GM18507 (cell line): ENCODE measurements at places on chromosomes 5 and 9.

- DNase-seq, result no peak
Observed at GRCh38 chr5:74261866-74262265, 378.7 kb downstream of the ENC1 start.

DNA sequence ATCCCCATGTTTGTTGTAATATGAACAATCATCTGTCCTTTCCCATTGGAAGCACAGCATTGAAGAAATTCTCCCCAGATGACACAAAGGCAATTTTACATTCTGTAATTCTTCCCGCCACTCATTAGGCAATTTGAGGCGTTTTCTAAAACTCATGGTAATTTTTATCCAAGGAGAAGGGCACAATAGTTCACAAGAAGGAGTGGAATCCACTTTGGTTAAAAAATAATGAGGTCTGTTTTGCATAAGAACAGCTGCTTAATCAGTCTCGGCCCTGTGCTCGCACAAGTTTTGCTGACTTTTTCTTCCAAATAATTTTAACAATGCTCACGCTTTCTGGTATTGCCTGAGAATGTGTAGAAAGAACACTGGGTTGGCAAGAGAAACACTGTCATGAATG lies 94.0 kb downstream of the CAVIN4 start:
- DNase-seq, result no peak

DNA sequence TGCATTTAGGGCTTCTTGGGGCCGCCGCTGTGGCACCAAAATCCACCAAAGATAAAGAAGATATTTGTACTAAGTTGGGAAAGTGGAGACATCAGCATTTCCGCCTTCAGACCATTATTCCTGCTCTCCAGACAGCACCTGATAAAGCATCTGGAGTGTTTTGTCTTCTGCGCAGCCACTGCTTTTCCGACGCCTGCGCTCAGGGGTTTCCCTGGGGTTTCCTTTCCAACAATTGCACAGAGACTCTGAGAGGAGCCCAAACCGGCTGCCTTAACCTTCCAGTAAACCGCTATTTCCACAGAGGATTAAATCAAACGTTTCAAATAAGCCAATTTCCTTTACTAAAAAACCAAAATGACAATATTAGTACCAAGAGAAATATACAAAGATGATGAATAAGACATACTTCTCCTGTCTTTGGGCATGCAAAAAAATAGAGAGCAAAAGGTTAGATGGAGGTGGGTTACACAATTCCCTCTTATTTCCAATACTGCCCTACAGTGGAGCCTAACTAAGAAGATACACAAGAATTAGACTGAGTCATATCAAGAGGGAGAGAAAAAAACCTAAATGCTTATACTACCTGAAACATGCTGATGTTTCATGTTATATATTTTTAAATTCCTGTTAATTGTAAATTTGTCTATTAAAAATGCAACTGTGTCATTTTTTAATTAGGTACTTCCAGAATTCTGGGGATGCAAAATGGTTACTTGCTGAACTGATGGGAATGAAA lies 98.4 kb downstream of the MAPKAP1 start:
- no peak for DNase-seq

GRCh38 chr9:109865521-109865920 lies 85.5 kb downstream of the PALM2AKAP2 start:
- DNase-seq, result no peak

DNA sequence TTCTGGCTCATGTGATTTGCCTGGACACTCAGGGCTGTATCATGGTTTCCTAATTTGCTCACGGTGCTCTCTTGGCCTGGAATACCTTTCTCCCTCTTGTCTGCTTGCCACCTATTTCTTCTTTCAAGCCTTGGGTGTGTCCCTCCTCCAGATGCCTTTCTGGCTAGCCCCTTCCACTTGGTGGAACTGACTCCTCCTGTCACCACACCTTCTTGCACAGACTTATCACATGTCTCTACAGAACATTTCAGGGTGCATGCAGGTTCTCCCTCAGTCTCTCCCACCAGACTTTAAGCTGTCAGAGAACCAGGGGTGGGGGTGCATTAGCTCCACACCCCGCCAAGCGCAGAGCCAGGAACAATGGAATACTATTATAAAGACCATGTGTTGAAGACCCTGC lies 1.9 kb downstream of the TBC1D2 start:
- DNase-seq, result no peak

GRCh38 chr9:114735704-114736103 lies 53.7 kb upstream of the TEX48 start:
- no peak for DNase-seq

GRCh38 chr9:111945216-111945615 lies 48.6 kb downstream of the UGCG start:
- DNase-seq, result no peak

GRCh38 chr9:20369391-20369790 lies 252.9 kb downstream of the MLLT3 start:
- DNase-seq, result no peak

GRCh38 chr9:115213818-115214334 lies 95.9 kb upstream of the TNC start:
- DNase-seq, result no peak

DNA sequence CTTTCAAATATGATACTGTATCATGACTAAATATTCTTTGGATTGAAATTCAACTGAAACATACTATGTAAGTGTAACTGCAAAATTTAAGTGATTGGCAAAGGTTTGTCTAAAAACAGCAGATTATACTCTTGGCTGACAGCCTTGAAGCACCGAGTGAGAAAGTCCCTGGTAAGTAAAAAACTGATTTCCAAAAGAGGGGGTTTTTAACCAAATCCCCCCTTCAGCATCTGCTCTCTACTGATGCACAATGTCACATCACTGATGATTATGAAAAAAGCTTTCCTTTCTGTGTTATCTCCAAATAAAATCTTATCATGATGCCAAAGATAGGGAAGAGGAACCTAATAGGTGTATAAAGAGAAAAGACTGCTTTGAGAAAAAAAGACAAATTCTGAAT lies 141.0 kb downstream of the MEF2C start:
- DNase-seq, result no peak

- DNase-seq, result no peak
Observed at GRCh38 chr5:13660072-13660471, 284.4 kb downstream of the DNAH5 start.
